ENCODE measurements at places on chromosomes 7 and 10. TPM values are rescaled to one million over a fixed set of nuclear protein-coding genes. Genes with fewer than 3 reads are reported as not detected.

Gene KCNIP2
- total RNA-seq, result 0.25 TPM

DNA sequence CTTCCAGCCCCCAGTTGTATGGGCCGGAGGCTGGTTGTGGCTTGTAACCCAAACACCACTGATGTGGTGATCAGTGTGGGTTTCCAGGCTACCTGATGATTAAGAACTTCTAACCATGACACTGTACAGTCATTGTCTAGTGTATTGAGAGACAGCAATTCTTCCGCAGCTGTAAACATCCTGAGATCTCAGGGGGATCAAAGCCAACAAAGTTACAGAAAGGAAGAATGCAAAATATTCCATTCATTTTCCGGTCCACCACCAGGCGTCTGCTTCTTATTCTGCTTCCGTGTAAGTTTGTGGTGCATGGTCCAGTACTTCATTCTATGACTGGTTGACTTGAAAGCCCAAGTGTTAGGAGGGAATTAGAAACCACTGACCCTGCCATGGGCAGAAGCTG lies 10.3 kb upstream of the GLI3 start:
- DNase-seq, result no peak

DNA sequence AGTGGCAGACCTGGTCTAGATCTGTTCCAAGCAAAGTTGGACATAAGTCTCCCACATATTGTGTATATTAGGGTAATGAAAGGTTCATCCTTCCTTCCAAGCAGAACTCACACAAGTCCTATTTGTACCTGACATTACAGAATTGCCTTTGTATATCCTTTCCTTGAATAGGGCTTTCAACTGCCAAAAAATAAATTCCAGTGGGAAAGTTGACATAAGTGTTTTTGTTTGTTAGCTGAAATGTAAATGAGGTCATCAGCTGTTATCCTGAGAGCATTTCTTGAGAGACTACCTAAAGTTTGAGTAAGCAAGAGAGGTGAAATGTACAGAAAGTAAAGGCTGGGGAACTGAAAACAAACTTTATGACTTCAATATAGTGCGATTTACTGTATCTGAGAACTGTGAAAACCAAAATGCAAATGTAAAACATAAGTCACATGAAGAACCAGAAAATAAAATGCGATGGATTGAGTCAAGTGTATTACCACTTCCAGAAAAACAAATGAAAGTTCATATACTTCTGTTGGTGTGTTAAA lies 527.3 kb upstream of the SEMA3D start:
- DNase-seq, result no peak

GRCh38 chr10:96233959-96234358 lies 37.4 kb downstream of the BLNK start:
- no peak for DNase-seq

GRCh38 chr10:78907551-78908211 lies 161.1 kb upstream of the ZMIZ1 start:
- no peak for DNase-seq

DNA sequence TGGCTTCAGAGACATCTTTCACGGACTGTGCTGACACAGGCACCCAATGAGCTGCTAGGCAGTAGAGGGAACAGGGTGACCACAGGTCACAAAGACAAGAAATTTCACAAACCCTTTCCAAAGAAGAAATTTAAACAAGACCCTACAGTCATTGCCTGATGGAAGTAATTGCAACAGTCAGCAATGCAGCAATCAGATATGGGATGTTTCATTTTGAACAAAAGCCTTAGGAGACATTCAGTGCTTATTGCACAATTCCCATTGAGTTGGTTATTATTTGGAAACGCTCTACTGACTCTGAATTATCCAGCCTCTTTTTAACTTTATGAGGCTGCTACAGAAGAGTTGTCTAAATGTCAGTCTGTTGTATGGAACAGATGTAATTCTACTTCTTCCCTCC lies 85.5 kb downstream of the ETV1 start:
- no peak for DNase-seq

DNA sequence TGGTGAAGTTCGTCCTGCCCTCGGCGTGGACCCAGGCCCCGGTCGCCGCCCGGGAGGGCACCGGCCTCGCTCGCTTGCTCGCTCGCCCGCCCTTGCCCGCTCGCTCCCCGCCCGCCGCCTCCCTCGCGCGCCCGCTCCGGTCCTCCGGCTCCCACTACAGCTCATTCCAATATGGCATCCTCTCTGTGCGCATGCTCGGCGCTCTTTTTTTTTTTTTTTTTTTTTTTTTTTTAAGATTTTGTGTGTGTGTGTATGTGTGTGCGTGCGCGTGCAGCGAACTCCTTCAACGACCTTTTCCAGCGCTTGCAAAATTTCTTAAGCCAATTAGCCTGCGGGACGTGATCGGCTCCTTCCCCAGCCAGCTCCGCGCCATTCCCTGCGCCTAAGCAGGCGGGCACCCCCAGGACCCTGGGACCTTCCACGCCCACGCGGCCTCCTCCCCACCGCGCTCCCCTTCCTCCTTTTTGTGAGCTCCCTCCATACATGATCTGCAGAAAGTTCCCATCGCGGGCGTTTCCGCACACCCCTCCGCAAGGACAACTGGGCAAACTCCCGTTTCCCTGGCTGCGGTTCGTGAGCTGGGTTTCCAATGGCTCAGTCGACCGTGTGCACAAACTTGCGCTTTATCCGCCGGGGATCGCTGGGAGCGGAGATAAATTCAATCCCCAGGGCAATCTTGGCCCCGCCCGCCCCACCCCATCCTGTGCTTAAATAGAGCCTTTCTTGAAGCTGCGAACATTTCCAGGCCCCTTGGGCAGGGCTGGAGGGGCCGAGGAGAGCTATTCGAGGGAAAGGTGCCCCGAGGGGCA lies at the start of gene SFMBT2:
SFMBT2 (minus strand) TSS at position 173 of the 809 bp plus-strand sequence. CDS start 29,136 bp downstream, outside the sequence.
- no peak for DNase-seq

GRCh38 chr10:86824151-86824550 lies 67.7 kb downstream of the BMPR1A start:
- DNase-seq, result no peak

DNA sequence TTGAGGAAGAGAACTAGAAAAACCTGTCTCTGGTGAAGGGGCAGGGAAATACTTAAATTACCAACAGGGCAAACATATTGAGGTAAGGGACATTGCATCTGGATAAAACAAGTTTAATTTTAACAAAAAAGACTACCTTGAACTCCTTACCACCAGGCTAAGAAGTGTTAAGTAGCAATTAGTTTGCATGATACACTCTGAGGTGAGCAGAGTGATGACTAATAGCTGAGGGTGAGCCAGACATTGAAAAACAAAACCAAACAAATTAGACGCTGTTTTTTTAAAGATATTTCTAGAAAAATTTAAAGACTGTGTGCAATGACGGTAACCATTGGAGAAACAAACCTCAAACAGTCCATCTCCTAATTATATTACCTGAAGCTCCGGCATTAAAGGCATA lies 105.9 kb downstream of the ANKRD7 start:
- no peak for DNase-seq

DNA sequence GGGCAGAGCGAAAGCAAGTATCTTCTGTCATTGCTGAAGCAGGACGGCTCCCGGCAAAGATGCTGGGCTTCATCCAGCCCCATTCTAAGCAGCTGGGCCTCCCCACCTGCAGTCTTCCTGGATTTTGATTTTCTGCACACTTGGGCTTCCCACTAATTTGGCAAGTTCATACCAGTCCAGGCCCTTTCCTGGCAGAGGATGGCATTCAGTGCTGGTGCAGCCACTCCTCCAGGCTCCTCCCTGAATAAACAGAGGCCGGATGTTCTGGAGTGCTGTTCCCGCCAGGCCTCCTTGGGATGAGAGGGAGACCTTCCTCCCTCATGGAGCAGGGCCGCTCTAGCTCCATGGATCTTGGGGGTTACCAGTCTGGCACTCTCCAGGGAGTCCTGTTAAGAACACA lies 3.4 kb downstream of the BAG3 start:
- no peak for DNase-seq

DNA sequence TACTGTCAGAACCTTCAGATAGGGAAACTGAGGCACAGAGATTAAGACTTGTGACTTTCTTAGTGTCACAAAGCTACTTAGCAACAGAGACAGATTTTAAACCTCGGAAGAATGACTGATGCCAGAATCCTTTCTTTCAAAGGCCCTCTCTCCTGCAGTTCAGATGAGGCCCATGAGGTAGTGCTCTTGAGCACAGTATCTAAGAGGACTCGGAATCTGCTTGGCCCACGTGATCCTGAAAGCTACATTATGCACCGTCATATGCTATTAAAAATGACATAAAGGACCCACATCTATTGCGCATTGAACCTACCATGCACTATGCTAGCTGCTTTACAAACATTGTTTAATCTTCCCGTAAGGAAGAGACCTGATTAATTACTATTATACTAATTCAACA lies 355.9 kb downstream of the SFMBT2 start:
- DNase-seq, result no peak

DNA sequence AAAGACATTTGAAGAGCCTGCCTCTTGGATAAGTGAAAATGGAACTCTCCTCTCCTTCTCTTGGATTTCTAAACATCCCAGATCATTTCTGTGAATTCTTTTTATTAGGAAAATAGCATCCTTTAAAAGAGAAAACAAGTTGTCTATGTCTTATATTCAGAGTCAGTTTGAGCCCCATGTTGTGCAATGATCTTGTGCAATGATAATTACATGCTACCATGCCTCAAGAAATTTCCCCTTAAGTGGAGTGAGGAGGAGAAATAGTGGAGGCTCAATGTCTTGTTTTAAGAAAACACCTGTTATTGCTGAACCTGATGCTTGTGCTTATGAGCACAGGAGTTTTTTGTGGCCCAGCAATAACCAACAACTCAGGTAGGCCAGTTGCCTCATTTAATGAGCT lies 103.6 kb downstream of the NPSR1 start:
- DNase-seq, result no peak

Data from pulmonary artery endothelial cell (primary cell).